ENCODE measurements at places on chromosomes 2 and 18. TPM values are rescaled to one million over a fixed set of nuclear protein-coding genes. Genes with fewer than 3 reads are reported as not detected.

DNA sequence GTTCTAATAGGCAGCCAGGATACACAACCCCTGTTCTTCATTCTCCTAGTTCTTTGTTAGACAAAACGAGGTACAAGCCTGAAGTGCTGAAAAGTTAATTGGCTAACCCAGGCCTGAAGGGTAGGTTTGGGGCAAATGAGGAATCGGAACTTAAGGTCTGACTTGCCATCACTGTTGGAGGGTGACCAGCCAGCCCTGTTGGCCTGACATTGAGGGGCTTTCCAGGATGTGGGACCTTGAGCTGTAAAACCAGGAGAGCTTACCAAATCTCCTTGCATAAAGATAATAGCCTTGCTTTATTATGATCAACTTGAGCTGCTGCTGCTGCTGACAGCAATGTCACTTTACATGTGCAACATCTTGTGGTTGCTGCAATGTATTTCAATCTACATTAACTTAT is 256.0 kb downstream of the VAPA start:
- DNase-seq: no peak

DNA sequence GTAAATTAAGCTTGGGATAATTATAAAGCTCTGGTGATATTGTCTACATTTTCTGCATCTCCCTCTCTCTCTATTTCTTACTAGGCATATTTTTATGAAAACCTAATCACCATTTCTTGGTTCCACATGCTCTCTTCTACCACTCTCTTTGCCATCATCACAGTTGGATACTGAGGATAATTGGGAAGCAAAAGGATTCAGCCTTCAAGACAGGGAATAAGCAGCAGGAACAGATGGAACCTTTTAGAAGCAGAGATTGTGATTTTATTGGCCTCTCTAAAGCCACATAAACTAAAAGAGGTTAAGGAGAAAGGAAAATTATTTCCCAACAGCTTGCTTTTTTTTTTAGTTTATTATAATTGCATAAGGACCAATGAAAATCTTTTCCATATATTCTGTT is 226.3 kb upstream of the SPHKAP start:
- DNase-seq: no peak

C2orf80 gene
- total RNA-seq: not detected

GRCh38 chr2:149597050-149597667 is 9.6 kb upstream of the MMADHC start:
- DNase-seq: no peak

DNA sequence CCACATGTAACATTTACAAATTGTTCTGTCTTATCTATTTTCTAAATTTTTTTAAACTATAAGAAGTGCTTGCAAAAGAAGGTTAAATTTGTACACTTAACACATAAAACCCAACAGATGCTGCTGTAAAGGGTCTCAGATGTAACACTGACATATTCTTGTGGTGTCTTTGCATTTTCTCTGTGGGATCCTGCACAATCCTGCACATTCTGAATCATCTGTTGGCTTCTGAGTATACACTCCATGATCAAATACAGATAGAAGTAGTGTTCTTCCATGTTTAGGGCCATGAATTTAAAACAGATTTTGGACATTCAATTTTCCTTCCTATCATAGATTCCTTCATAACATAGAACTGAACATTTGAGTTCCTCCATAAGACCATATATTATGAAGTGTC is 89.0 kb downstream of the SPRED2 start:
- DNase-seq: no peak

DNA sequence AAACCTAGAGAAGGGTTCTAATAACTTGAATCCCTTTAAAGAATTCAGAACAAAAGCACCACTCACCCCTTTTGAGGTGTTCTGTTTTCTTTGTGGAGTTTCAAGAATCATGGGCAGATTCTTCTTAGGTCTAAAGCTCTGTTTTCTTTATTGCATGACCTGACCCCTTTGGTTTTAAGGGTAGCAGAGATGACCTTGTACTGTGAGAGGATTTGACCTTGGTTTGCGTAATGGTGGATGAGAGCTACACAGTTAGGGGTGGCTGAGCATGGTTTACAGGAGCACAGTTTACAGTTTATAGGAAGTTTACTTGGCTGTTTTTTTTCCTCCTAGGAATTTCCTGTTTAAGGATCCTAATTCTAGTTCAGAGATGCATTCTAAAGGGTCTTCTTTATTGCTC is 1095.6 kb upstream of the NRXN1 start:
- DNase-seq: no peak

PARD6G gene
- 1.3 TPM for total RNA-seq

GRCh38 chr18:45277908-45278307 is 337.4 kb upstream of the SLC14A2 start:
- no peak for DNase-seq

DNA sequence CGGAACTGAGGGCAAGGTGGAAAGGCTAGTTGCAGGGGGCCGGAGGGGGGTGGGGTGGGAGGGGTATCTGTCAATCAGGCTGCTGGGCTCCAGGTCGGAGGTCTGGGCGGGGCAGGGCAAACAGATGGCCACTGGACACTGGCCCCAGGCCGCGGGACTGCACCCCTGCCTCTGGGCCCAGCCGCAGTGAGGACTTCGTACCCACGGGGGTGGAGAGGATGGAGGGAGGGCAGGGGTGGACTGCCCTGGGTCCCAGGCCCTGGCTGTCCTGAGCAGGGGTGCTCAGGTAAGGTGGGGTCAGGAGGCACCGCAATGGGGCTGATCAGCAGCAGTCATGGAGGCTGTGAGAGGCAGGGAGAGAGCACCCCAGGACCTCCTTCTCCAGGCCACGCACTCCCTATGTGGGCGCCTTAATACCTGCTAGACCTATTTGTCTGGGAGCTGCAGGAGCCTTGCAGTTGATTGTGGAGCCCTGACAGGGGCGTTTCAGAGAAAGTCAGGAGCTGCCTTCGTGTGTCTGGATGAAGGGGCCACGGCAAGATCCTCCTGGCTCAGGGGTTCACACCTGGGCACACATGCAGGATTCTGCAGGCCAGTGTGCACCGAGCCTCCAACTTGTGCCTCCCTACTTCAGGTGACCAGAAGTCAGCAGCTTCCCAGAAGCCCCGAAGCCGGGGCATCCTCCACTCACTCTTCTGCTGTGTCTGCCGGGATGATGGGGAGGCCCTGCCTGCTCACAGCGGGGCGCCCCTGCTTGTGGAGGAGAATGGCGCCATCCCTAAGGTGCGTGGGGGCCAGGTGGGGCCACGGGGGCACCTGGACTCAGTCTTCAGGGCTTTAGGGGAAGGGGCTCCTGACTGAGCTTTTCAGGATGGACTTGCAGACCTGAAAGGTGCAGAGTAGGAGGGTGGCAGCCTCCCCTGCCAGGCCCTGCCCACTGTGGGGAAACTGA is 1.5 kb downstream of the CTDSP1 start:
- DNase-seq: no peak

GRCh38 chr18:31738460-31739407 is 21.9 kb downstream of the SLC25A52 start:
- DNase-seq: peak; percentile 24

MYOM1 gene
- not detected for total RNA-seq

DSG1 gene
- total RNA-seq: not detected

DAW1 gene
- 0.30 TPM for total RNA-seq

- peak; percentile 47 for DNase-seq
Observed at GRCh38 chr2:227370791-227371312, 8.3 kb downstream of the TM4SF20 start.

DNA sequence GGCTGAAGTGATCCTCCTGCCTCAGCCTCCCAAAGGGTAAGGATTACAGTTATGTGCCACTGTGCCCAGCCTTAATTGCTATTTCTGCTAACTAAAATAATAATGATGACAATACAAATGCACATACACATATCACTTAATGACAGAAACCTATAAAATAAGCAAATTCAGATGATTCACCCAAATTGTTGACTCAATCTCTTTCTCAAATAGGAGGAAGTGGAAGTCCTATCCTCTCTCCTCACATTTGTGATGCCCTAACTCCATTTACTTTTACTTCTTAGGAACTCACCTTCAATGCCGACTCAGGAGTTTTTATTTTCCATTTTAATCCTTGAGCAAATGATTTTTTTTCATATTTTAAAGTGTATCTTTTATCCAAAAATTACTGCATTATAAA is 24.5 kb upstream of the RAPH1 start:
- no peak for DNase-seq

- DNase-seq: no peak
Observed at GRCh38 chr2:205612636-205613035, 69.7 kb upstream of the NRP2 start.

DNA sequence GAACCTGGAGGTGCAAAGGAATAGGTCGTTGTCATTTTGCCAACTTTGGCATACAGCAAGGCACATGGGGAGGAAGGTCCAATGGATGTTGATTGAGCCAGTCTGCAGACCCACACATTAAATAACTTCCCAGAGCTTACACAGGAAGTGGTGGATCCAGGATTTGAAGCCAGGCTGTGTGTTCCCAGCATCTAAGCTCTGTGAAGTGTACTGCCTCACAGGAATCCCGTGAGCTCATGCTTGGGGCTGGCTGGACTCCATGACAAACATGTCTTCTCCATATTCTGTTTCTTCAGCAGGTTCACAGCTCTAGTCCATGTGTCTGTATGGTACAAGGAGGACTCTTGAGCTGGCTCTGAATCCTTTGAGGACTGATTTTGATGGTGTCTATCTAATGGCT is 63.9 kb downstream of the KLHL29 start:
- no peak for DNase-seq

GRCh38 chr2:22690096-22690495 is 694.9 kb upstream of the KLHL29 start:
- no peak for DNase-seq

Measured in M059J (cell line).